ENCODE measurements at places on chromosomes 4 and X.
A peak's percentile ranks its signal among the peaks of the same experiment; 100 is the strongest.

DNA sequence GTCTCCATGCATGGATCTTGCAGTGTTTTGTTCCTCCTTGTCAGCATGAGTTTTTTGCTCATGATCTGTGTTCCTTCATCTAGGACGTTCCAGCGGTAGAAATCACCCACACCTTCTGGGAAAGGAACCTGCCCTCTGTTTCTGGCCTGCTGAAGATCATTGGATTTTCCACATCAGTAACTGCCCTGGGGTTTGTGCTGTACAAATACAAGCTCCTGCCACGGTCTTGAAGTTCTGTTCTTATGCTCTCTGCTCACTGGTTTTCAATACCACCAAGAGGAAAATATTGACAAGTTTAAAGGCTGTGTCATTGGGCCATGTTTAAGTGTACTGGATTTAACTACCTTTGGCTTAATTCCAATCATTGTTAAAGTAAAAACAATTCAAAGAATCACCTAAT lies 88.2 kb downstream of the MAOA start:
- DNase-seq = no peak

- no peak for DNase-seq
Measured at GRCh38 chr4:20829617-20830357, 129.5 kb downstream of the PACRGL start.

- DNase-seq = peak; percentile 31
Measured at GRCh38 chr4:183960046-183960420, 54.9 kb downstream of the STOX2 start.

DNA sequence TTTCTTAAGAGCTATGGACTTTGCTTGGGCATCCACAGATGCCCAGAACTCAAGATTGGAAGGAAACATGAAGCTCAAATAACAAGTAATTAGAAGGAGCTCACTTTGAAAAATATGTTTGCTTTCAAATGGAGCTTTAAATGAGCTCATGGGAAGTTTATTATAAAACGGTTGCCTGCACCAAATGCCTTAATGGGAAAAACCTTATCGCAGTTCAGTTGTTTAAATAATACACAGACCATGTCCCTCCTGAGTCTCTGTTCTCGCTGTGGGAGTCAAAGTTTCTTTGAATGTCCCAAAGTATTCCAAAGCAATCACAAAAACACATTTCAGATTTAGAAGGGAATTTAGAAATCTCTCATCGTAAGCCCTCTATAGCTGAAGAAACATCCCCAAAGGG lies 31.6 kb upstream of the STIM2 start:
- DNase-seq = no peak

DNA sequence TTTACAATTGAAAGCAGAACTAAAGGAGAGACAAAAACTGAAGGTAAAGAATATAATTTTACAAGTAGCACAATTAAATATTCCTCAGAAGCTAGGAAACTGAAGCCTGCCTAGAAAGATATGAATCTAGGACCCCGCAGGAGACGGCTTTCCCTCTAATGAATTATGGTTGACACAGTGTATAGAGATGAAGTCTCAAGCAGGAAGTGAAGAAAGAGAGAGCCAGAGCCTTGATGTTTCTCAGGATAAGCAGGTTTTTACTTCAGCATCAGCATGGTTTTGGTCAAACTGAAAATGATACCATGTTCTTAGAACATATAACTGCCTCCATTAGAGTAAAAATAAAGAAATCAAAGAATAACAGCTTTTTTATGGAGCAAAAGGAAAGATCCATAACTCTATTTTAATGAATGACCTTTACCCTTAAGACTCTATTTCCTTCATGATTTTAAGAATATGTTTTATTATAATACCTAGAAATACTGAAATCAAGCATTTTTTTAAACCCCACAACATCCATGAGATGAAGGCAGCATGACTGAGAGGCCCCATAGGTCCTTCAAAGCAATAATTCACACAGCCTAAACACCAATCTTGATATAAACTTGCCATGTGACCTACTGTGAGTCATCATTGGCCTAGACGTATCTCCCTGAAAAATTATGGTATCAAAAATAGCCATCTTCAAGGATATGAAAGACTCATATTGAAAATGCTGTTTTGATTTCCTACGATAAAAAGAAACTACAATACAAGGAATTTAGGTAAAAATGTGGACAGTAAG lies 193.4 kb downstream of the PRDM5 start:
- DNase-seq = no peak

GRCh38 chrX:37666516-37666915 lies 19.1 kb upstream of the XK start:
- DNase-seq = no peak

- DNase-seq = no peak
Measured at GRCh38 chrX:30153881-30154260, 61.5 kb upstream of the MAGEB2 start.

DNA sequence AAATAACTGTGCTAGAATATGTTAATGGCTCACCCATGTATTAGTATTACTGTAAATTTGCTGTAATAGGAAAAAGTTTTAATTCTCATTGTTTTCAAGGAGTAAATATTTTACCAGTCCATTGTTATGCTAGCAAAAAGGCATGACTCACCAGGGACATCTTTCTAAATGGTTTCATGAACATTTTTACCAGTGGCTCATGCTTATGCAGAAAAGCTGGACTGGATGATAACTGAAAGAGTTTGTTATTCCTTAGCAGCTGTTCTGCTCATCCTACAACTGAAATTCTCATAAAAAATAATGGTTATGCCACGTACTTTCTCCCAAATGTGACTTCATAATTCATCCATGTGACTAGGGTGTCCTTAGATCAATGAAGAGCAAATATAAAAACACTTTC lies 111.9 kb upstream of the PCDH18 start:
- DNase-seq = no peak

GRCh38 chrX:154458116-154458953 lies at the start of gene PLXNA3:
TSS of gene PLXNA3 (plus strand) at chrX:154458281. CDS start at chrX:154460184, 1,903 bp downstream.
- DNase-seq = peak; percentile 39

DNA sequence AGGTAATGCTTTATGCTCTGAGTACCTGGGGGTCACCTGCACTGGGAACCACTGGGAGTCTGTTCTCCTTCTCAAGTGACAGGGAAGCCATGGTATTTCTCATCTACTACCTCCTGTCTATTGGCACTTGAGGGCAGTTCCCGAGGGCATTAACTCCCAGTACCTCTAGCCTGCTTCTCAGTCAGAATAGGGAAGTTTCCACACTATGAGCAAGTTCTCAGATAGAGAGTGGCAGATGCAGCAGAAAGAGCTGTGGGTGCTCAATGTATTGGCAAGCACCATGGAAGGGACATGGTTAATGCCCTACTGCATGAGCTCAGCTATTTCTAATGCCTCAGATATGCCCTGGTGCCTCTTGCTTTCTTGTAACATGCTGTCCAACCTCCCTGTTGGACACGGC lies 74.1 kb downstream of the ANOS1 start:
- no peak for DNase-seq

DNA sequence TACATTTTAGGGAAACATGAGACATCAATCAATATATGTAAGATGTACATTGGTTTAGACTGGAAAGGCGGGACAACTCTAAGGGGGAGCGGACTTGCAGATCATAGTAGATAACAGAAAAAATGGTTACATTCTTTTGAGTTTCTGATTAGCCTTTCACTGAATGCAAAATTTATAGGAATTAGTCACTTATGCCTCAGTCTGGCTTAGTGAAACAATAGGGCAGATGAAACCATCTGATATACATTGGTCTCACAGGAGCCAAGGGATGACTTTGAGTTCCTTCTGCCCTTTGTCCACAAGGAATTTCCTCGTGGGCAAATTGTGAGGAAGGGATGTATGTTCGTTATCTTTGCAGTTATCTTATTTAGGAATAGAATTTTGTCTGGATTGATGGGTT lies 128.2 kb downstream of the ARSF start:
- no peak for DNase-seq

DNA sequence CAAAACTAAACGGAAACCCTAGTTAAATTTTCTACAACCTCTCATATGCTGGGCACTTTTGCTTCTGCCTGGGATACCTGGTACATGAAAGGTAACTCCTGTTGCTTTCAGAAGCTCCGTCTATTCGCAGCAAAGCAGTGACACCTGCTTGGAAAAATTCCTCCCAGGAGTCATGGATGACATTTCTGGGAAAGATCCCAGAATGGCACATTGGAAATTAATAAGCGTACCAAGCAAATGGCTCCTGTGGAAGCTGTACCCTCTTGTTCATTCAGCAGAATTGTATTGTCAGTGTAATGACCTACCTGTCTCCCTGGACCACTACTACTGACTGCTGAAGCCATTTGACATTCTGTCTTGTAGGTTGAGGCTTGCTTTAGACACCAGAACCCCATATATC lies 349.7 kb upstream of the NOCT start:
- no peak for DNase-seq

DNA sequence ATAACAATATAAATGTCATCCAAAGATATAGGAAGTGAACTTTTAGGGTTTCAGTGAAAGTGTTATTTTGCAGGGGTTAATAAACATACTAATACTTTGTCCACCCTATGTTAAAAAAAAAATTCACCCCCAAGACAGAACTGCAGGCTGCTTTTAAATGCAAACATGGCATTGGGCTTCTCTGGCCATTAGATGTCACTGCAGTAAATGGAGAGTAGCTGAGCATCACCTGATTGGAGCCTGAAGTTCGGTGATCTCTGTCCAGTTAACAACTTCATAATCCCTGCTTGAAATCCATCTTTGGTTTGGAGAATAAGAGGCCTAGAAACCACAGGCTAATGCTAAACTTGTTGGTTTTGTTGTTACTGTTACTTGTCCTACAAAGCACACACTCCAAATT lies 18.7 kb downstream of the SLC25A43 start:
- peak; percentile 32 for DNase-seq

DNA sequence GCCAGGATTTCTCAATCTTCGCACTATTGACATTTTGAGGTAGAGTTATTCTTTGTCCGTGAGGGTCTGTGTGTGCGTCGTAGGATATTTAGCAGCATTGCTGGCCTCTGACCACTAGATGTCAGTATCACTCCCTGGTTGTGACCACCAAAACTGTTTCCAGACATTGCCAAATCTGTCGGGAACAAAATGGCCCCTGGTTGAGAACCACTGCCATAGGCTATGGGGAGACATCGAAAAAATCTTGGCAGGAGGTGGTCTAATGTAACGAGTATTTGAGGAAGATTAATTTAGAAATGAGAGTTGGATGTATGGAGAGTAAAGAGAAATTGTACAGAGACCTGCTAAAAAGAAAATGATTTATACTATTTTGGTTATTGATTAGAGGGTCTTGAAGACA lies 108.4 kb downstream of the DOCK11 start:
- DNase-seq = peak; percentile 67

- peak; percentile 84 for DNase-seq
Measured at GRCh38 chrX:53479301-53479700, 45.1 kb upstream of the HSD17B10 start.

DNA sequence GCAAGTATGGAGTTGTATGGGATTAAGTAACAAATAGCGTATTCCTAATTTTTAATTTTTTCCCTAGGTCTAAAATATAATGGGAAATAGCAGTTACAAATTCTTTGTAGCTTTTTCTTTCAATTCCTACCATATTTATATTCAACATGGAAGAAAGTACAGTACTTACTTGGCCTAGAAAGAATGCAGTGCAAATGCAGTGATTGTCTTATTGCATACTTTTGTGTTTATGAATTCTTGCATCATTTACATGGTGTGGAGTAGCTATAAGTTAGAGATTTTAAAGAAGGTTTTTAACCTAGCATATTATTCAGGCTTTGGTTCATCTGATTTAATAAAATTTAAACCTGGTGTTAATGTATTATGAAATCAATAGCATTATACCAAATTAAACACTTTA lies 263.3 kb downstream of the BMPR1B start:
- no peak for DNase-seq

DNA sequence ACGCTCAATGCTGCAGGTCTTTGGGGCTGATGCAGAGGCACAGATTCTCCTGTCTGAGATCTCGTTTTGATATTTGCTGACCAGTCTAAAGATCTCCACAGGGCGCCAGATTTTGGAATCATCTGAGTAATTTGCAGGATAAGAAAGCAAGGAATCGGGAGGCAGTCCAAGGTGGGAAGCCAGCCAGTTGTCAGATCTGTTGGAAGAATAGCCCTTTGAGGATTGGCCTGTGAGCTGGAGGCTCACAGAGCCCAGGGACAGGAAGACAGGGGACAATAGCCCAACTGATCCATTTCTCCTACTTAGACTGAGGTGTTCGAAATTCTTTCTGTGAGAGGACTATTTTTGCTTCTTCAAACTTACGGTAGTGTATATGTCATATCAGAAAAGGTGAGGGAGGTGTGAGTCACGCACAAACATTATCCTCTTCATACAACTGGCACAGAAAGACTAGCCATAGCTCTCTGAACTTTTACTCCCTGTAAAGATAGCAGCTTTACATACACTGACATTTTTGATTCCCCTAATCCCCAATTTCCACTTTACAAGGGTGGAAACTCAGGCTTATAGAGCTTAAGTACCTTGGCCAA lies 8.8 kb downstream of the DIPK2B start:
- no peak for DNase-seq

GRCh38 chr4:152950402-152951274 lies 14.5 kb downstream of the FHDC1 start:
- no peak for DNase-seq

DNA sequence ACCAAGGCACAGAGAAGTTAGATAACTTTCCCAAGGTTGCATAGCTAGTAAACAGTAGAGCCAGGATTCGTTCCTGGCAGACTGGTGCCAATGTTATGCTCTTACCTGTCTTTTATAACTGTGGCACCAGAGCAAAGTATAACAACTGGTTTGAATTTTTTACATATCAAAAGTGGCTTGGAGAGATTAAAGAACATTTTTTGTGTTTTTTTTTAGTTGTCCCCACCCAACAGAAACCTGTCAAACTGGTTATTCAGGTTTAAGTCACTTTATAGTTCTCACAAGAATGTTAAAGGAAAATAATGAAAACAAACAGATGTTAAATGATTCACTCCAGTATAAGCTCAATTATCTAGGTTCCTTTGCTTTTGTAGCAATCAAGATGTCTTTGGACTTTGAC lies 15.6 kb upstream of the FAM47E start:
- no peak for DNase-seq

DNA sequence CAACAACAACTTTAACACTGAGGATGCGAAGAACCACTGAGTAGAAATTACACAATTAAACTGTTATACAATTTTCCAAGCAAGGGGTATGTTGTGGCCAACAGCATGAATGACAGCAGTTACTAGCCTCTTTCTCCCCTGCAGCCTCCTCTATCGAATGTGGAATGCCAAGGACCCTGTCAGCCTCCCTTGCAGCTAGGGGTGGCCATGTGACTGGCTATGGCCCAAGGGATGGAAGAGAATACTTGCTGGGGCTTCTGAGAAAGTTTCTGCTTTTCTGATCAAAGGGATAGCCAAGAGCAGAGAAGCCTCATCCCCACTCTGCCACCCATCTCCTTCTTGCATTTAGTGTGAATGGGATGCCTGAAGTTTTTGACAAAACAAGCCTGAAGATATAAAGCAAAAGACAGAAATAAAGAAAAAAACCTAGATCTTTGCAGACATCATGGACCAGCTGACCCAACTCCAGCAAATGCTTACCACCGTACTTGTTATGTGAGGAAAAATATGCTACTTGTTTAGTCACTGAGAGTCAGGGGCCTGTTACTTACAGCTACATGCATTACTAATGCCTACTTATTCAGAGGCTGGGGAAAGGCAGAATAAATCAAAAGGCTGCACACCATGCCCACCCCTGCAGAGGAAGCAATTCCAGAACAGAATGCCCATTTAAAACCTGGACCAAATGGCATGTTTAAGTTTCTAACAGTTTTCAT lies 32.0 kb downstream of the DCTD start:
- no peak for DNase-seq
